ENCODE measurements at places on chromosomes 2 and 18.

- no peak for DNase-seq
Observed at GRCh38 chr2:26542676-26543505, 65.0 kb upstream of the OTOF start.

- no peak for DNase-seq
Observed at GRCh38 chr2:155689791-155690190, 642.7 kb downstream of the NR4A2 start.

GRCh38 chr2:23434721-23435121 is 49.7 kb downstream of the KLHL29 start:
- DNase-seq, result no peak

DNA sequence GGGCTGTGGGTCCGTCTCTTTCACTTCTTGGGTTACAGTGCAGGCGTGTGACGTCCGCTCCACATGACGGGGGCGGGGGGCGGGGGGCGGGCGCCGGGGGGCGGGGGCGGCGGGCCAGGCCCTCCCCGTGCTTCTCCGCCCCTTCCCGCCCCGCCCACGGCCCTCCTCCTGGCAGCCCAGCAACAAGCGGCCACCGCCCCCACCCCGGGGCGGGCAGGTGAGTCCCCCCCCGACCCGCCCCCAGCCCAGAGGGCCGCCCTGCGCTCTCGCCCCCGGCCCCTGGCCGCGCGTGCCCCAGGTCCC is 3.6 kb downstream of the ZNF516 start:
- DNase-seq, result peak; percentile 65

- no peak for DNase-seq
Observed at GRCh38 chr2:28565720-28566295, 69.9 kb downstream of the PLB1 start.

GRCh38 chr2:138432971-138433370 is 68.6 kb upstream of the SPOPL start:
- DNase-seq, result no peak

DNA sequence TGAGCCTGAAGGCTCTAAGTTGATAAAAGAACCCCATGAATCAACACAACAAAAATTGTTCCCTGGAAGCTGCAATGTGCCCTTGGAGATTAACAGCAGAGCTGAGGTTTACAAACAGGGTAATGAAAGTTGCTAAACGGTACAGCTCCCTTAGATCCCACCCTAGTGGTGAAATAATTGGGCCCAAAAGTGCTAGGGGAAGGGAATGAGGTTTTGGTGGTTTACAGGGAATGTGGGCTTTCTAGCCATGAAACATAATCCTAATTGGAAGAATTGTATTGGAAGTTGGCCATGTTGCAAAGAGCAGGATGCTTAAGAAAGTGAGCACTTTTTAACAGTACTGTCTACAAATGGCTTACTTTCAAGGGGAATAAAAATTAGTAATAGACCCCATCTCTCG is 180.2 kb upstream of the SMIM21 start:
- no peak for DNase-seq

GRCh38 chr18:42442656-42443055 is 487.6 kb downstream of the PIK3C3 start:
- no peak for DNase-seq

GRCh38 chr2:135276525-135276924 is 224.4 kb downstream of the RAB3GAP1 start:
- DNase-seq, result no peak

- DNase-seq, result no peak
Observed at GRCh38 chr18:63105636-63106316, 213.8 kb downstream of the BCL2 start.

DNA sequence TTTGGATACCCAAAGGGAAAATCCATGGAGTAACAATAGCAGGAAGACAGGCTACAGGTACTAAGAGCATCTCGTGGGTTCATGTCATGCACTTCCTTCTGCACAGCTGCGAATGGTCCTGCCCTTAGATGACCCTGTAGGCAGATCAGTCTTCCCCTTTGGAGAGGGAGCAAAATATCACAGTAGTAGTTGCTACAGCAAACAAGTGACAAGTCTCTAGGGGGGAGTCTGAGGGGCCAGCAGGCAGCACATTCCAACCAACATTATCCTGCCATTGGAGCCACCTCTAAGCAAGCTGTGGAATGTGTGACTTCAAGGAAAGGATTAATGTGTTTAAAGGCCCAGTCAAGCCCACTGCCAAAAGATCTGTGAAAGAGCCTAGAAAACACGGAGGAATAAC is 273.2 kb upstream of the PARD3B start:
- DNase-seq, result no peak

DNA sequence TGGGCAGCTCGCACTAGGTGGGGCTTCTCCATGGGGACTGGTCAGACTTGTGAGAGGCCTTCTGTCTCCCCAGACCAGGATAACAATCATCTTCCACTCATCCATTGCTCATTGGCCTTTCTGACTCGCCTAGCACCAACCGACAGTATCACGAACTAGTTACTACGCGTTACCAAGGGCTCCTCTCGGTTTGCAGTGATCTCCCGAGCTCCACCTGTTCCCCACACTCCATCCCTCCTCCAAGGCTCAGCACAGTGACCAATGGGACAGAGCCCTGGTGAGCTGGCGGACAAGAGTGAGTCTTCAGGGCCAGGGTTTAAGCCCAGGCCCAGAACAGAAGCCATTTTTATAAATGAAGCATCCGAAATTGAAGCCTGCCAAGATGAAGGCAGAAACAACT is 42.8 kb upstream of the SMAD7 start:
- DNase-seq, result no peak

DNA sequence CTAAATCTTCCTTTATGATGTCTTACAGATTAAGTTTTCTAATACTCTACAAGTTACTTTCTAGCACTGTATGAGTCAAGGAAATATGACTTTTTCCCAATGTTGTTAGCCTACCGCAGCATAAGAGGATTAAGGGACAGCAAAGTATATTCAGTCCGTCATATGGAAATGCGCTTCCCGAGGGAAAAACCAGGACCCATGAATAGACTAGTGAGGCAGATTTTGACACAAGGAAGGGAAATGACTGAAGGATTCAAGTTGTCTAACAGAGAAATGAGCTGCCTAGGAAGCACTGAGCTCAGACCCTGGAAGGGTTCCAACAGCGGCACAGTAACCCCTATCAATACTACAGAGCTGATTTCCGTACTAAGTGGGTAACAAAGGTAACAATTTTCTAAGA is 12.0 kb downstream of the SEPTIN10 start:
- no peak for DNase-seq

DNA sequence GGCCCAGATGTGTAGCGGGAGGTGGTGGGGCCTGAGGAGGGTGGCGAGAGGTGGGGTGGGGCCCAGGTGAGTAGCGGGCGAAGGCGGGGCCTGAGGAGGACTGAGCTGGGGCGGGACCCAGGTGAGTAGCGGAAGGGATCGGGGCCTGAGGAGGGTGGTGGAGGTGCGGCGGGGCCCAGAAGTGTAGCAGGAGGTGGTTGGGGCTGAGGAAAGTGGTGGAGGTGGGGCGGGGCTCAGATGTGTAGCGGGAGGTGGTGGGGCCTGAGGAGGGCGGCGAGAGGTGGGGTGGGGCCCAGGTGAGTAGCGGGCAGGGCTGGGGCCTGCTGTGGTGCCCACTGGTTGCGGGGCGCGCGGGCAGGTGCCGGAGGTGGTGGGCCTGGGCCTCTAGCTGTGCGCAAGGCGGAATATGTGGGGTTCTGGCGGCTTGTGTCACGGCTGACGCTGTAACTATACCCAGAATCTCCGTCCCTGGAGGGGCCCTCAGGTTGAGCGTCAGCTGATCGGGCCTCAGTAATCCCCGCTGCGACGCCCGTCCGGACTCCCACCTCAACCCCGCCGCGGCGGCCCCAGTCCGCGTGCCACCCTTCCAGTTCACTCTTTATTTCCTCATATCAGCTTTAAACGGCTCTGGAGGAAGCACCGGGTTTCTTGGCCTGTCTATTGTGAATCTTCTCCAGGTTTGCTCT is 866 bp upstream of the SF3B6 start:
- DNase-seq, result no peak

DNA sequence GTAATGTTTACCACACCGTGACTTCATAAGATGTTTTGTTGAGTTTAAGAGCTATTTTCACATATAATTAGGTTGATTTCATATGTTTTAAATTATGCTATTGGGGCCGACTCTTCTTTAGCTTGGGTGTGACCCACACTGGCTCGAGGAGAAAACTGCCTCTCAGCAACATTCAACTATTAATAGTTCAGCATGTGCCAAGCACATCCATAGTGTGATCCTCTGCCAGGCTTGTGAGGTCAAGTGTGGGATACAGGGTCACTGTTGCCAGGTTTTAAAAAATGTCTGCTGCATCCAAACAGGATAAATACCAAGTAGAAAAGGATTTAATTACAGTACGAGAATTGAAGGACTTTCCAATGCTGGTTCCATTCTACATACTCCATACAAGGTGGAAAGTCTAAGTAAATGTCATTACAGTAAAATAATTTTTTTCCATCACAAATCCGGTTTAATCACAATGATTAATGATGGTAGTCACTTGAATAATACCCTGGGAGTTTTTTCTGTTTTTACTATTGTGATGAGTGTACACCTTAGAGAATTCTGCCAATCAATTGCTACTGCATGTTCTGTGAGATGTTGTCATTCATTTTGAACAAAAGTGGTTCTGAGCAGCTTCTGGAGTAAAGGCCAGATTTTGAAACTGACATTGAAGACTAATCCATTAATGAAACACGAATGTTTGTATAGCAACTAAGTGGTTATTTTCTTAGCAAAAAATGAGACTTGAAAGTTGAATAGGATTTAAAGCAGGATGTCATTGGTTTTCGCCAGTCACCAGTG is 84.5 kb downstream of the ABI2 start:
- DNase-seq, result no peak

DNA sequence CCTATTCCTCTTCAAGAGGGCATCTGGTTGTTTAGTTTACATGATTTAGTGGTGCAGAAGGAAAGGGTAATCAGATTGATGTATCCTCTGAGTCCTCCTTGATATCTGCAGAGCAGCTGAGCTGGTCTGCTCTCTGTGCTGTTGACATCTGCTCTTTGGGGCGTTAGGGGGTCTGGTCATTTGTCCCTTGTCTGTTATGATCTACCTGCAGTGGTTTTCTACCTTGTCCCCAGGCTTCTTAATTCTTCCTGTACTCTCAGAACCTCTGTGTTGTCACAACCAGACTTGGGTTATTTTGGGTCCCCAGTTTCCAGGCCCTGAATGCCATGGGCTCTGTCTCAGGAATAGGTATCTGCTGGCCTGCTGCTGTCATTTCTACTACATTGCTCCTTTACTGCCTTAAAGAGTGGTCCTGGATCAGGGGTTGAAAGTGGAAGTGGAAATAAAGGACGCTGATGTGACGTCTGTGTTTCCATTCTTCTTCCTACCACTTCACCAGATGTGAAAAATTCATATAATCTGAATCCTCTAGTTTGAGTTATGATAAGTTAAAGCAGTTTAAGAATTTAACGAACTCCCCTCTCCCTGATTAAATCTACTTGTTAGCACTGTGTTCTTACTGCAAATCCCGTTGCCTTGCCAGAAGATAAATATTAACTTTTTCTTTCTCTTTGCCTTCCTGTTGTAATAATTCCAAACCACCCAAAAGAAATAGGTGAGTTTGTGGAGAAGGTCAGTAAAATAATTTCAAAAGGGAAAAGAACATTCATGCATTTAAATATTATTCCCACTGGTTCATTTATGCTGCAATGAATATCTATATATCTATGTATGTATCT is 16.6 kb upstream of the CPS1 start:
- no peak for DNase-seq

- DNase-seq, result no peak
Observed at GRCh38 chr2:169891593-169892298, 64.5 kb downstream of the UBR3 start.

DNA sequence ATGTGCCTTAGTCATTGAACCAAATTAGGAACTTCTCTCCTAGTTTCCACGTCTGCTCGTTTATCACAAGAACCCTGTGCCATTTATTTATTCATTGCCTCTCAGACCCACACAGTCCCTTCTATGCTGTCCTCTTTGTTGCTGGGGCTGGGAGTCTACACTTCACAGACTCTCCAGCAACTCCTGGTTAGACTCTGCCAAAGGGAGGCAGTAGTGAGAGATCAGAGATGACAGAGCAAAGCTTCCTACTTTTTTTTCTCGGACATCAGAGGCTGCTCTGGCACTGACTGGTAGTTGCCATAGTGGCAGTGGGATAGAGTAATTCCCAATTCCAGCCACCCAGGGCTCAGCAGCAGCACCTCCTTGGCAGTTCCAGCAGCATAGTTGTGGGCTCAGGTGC is 277.5 kb downstream of the BCL11A start:
- no peak for DNase-seq

DNA sequence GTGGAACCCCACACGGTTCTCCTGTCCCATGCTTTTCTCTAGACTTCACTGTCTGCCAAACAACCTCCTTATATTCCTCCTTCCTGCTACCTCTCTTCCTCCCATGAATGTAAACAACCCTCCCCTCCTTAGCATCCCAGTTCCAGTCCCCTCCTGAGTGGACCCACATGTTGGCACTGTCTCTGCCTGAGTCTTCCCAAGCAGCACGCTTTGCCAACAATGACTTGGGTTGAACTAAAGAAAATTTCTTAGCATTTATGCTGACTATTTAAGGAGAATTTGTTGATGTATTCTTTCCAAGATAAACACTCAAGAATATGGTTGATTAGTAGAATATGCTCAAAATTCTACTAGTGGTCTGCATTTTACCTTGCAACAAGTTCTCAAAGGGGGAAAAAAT is 338.0 kb downstream of the TNS1 start:
- no peak for DNase-seq

- DNase-seq, result no peak
Observed at GRCh38 chr2:6958616-6959235, 41.5 kb downstream of the RNF144A start.

GRCh38 chr2:15678909-15679308 is 87.2 kb downstream of the DDX1 start:
- DNase-seq, result no peak

- no peak for DNase-seq
Observed at GRCh38 chr2:151325581-151326095, 31.8 kb upstream of the TNFAIP6 start.

DNA sequence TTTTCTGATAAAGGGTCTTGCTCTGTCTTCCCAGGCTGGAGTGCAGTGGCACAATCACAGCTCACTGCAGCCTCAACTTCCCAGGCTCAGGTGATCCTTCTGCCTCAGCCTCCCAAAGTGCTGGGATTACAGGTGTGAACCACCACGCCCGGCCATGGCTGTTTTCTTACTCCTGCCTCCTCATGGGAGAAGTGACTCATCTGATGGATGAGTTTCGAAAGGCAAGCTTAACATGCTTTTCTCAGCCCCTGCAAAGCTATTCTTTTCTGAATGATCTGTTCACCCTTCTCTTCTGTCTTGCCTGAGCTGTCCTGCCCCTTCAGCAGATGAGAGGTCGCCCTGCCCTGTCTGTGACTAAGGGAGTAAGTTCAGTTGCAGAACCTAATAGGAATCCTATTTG is 929 bp upstream of the CREG2 start:
- DNase-seq, result no peak

GRCh38 chr2:230869914-230870543 is 5.3 kb downstream of the ITM2C start:
- no peak for DNase-seq

Data from CD4-positive, alpha-beta T cell treated with Interleukin-6 at 100 ng/mL for 8 hours (primary cell).